ENCODE measurements at places on chromosomes 7 and 10. TPM values are rescaled to one million over a fixed set of nuclear protein-coding genes. Genes with fewer than 3 reads are reported as not detected.

Gene FRG2B
- total RNA-seq = not detected

Gene SPDYE16
- total RNA-seq = not detected

Gene PAX4
- not detected for total RNA-seq

Gene FAM237B
- not detected for total RNA-seq

Gene SUN3
- total RNA-seq = not detected

Gene FAM24B
- 12.2 TPM for total RNA-seq

Gene GPR26
- not detected for total RNA-seq

Gene TCAF2
- 8.4 TPM for total RNA-seq

Gene PNLIPRP3
- total RNA-seq = not detected

Gene RBM20
- total RNA-seq = not detected

Gene IL15RA
- 10.7 TPM for total RNA-seq

Gene RPEL1
- 0.32 TPM for total RNA-seq

Gene GCK
- 1.3 TPM for total RNA-seq

Gene OPN4
- total RNA-seq = not detected

Gene OPALIN
- not detected for total RNA-seq

Gene ASZ1
- not detected for total RNA-seq

Gene EXOC6
- total RNA-seq = 159 TPM

Gene TMEM243
- 52.3 TPM for total RNA-seq

Gene MYL10
- not detected for total RNA-seq

Gene TSPAN12
- 16.2 TPM for total RNA-seq

Gene NRG3
- total RNA-seq = 1.4 TPM

Gene PCDH15
- total RNA-seq = 0.30 TPM

Gene EDRF1
- 13.6 TPM for total RNA-seq

Gene MARVELD1
- total RNA-seq = 12.9 TPM

Gene AKR1C8
- total RNA-seq = not detected

Gene JAKMIP3
- not detected for total RNA-seq

Gene GJD4
- not detected for total RNA-seq

Gene MRC1
- total RNA-seq = under 0.01 TPM

Gene SEMA3D
- 0.46 TPM for total RNA-seq

Gene TRPV5
- total RNA-seq = not detected

Gene SEMA4G
- 0.30 TPM for total RNA-seq

Gene ECHDC3
- total RNA-seq = 2.6 TPM

Gene ACTL6B
- total RNA-seq = not detected

Gene OR2A1
- total RNA-seq = under 0.01 TPM

Gene PGAM2
- total RNA-seq = not detected
